ENCODE measurements at places on chromosomes 1 and 21.

- no peak for DNase-seq
These were observed 54.1 kb downstream of the SIK1 start for GRCh38 chr21:43372663-43373361.

GRCh38 chr1:220892997-220893700, 13.9 kb downstream of the HLX start:
- DNase-seq = no peak

- DNase-seq = no peak
These were observed 53.3 kb upstream of the HMGB4 start for GRCh38 chr1:33810571-33810970.

DNA sequence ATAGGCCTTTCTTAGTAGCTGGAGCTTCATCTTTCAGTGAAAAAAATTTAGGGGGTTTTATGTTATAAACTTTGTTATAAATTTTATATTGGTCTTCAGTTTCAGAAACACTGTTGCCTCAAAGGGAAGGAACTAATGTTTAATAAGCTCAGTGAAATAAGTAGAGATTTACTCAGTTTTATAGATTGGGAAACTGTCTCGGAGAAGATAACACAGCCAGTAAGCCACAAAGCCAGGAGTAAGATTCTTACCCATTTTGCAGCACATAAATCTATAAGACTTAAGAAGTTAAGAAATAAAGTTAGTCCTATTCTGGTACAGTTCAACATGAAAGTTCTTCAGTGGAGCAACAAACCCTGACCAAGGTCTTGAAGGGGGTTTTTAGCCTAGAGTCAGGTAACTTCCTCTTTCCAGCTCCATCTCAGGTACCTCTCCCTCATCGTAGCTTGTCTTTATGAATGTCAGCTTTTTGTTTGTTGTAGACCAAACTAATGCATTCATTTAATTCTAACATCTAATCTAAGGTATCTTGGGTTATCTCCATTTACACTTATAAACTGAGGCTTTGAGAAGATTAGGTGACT, 3.3 kb downstream of the KPNA6 start:
- DNase-seq = no peak

DNA sequence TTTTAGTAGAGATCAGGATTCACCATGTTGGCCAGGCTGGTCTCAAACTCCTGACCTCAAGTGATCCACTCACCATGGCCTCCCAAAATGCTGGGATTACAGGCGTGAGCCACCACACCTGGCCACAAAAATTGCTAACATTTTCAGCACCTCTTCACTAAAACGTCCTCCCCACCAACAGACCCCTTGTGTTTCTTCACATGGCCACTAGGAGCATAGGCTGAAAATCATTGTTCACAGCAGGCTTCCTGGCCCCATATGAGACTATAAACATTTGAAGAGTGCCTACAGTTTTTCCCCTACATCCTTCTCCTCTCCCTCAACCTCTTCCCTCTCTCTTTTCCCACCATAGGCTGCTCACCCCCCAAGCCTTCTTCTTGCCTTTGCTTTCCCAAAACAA, 28.0 kb upstream of the SFPQ start:
- no peak for DNase-seq

DNA sequence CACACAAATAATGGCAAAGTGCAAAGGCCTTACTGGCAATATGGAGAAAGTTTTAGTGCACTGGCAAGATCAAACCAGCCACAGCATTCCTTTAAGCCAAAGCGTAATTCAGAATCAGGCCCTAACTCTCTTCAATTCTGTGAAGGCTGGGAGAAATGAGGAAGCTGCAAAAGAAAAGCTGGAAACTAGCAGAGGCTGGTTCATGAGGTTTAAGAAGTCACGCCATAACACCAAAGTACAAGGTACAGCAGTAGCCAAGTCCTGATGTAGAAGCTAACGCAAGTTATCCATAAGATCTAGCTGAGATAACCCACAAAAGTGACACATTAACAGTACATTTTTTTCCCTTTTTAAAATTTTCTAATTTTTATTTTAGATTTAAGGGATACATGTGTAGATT, 57.1 kb downstream of the SLC27A3 start:
- DNase-seq = no peak

- no peak for DNase-seq
These were observed 23.0 kb upstream of the DDOST start for GRCh38 chr1:20684050-20684620.

GRCh38 chr1:44973645-44974044, 12.8 kb downstream of the EIF2B3 start:
- no peak for DNase-seq

DNA sequence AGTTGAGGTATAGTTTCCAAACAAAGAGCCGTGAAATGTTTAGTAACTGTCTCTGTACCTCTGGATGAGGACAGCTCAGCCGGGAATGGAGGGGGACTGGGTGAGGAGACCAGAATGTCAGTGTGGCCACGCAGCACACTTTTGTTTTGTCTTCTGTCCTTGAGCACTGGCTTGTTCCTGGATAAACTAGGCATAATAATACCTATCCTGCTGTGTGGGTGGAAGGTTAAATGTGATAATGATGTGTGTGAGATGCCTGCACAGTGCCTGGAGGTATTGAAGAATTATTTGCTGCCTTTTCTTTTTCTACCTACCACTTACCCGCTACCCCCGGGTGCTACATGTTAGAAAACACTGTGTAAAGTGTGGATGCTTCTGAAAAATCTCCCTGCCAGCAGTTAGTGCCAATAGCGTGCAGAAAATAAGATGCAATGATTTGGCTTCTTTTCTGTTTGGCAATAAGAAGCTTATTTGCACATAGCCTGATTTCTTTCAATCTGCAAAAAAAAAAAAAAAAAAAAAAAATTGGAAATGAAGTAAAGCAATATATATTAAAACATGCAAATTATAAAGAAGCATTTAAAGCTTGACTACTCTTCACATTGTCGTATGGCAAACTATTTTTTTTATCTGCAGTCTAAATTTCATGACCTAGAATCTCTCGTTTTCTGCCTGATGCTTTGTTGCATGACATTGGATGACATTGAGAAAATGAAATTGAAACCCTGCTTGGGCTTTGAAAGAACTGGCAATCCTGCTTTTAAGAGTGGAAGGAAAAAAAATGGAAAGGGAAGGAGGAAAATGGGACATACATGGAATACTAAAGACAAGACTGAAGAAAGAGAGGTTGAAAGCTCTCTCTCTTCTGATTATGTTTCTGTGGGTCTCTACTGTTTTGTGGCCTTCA, 89.5 kb downstream of the DISC1 start:
- no peak for DNase-seq

- DNase-seq = no peak
These were observed 24.0 kb upstream of the CDK18 start for GRCh38 chr1:205480349-205480985.

- DNase-seq = no peak
These were observed 253.1 kb upstream of the DUSP10 start for GRCh38 chr1:221994939-221995338.

DNA sequence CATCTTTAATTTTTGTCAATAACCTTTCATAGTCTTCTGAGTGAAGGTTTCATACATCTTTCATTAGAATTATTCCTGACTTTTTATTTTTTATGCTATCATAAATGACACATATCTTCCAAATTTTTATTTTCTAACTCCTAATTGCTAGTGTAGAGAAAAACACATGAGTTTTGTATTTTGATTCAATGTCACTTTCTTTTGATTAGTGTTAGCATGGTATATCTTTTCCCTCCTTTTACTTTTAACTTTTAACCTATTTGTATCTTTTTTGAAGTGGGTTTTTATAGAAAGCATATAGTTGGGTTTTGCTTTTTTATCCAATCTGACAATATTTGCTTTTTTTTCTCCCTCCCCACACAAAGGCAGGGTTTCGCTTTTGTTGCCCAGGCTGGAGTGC, 43.2 kb downstream of the SDCCAG8 start:
- no peak for DNase-seq

DNA sequence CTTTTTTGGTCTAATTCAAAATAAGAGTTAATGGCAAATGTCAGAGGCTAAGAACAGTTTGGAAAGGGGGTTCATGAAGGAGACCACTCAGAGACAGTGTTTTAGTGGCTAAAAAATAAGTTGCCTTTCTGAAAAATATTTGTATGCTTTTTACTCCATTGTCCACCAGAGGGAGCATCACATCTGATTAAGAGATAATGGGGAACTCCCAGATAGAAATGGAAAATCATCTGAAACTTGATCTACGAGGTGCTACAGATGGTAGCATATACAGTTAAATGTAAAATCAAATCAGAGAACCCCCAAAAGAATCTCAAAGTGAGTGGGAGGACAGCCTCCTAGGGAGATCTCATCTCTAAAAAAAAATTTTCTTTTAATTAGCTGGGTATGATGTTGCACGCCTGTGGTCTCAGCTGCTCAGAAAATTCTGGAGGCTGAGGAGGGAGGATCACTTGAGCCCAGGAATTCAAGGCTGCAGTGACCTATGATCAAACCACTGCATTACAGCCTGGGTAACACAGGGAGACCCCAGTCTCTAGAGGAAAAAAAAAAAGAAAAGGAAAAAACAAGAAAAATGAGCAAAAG, 9.7 kb downstream of the SMYD3 start:
- peak; percentile 71 for DNase-seq

DNA sequence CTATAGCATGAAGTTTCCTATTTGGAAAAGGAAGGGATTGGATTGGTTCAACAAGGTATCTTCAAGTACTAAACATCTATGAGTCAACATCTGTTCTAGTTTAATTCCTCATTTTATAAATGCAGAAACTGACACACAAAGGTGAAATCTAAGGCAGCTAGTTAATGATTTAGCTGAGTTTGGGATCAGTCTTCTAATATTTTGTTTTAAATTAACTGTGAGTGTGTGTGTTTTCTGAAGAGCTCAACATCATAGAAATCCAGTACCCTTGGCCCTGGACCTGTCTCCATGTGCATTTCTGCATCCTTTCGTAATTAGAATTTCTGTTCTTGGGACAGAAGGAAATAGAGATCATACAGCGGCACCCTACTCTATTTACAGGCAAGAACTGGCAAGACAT, 105.9 kb downstream of the RGS2 start:
- DNase-seq = no peak

- no peak for DNase-seq
These were observed 138.9 kb upstream of the DMRTA2 start for GRCh38 chr1:50562106-50562505.

- DNase-seq = no peak
These were observed 4.4 kb upstream of the JUN start for GRCh38 chr1:58788259-58788658.

DNA sequence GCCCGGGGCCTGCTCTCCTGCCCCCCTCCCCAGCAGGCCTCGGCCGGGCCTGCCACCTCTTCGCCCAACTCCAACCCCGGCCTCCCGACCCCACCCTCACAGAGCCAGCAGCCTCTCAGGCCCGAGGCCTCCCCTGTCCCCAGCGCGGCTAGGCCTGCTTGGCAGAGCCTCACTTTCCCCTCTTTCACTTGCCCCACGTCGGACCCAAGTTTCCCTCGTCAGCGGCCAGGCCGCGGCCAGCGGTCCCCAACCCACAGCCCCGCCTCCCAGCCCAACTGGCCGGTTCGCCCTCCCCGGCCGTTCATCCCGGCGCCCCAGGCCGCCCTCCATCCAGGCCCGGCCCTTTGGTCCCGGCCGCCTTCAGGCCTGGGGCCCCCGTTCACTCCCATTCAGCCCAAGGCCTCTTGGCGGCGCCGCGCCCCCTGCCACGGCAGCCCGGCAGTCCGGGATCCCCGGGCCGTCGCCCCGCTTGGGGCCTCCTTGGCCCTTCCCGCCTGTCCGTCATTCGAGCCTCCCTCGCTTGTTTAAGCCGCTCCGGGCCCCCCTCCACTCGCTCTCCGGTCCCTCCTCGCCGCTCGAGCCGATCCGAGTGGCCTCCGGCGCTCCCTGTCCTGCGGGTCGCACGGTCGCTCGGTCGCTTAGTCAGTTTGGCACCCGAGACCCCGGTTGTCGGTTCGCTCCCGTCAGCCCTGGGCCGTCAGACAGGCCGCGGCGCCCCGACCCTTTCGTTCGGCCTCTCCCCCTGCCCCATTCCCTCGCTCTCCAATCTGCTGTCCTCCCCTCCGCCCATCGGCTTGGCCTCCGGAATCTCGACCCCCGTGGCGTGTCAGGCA, 1.4 kb downstream of the LRRC41 start:
- peak; percentile 26 for DNase-seq

DNA sequence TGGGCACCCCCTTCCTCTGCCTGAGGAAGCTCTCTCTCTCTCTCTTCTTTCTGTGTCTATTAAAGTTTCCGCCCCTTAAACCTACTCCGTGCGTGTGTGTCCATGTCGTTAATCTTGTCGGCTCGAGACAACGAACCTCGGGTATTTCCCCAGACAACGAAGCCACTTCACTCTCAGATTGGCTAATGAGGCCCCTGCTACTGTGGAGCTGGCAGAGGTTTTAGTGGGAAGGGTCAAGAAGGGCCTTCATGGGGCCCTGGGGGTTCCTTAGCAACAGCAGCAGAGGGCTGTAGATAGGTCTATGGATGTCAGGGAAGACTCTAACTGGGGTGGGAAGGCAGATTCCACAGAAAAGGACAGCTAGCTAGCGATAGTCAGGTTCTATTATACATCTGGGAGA, 239.8 kb upstream of the RAB4A start:
- DNase-seq = no peak

DNA sequence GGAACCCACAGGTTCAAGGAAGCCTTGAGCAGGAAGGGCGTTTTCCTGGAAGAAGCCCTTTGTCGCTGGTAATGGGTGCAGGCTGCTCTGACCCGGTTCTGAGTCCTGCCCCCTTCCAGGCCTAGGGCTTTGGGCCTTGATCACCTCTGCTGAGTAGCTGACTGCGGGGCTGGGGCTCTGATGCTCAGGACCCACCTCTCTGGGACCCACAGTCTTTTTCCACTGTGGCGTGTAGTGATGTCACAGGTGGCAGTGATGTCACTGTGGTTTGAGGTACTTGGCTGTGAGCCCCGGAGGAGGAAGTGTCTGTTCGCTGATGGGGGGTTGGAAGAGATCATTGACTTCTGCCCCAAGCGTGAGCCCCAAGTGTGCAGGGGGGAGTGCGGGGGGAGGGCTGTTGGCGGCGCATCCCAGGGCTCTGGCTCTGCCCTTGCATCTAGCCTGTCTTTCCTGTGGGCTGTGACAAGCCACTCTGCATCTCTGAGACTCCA, 6.9 kb downstream of the TNFRSF1B start:
- no peak for DNase-seq

- no peak for DNase-seq
These were observed 9.6 kb downstream of the PM20D1 start for GRCh38 chr1:205840146-205840923.
